ENCODE measurements at places on chromosomes 3 and 15.

DNA sequence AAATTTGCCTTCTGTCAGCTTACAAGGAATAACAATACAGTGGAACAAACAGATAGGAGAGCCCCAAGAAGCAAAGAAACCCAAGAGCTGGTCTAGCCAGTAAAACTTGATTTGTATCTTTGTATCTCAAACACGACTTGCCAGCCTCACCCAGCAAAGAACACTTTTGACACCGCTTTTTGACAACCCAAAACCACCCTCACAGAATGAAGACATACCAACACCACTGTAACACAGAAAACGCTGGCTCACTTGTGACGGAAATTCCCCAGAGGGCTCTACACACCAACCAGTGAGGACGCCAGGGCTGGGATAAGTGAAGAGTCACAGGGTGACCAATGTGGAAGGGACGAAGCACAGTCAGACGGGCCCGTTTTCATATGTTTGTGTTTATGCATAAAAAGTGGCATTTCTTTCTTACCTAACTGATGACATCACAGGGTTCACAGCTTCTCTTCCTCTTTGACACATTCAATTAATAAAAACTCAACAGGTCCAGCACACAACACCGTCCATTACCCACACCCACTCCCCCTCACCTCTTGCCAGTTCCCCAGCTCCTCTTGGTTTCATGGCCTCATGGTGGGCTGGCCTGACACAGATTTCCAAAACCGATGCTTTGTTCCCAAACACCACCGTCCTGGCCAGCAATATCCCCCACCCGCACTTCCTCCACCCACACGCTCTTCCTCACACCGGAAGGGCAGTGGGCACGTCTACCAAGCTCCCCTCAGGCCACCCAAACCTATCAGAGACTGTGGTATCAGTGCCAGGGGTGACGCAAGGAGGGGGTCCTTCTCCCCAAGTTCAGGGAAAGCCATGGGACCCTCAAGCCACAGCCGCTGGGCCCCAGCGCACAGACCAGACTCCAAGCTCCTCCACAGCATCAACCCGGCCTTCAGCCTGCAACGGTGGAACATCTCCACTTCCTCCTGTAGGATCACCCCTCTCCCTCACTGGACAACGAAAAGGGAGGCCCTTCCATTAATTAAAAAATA is 94.2 kb downstream of the ADAMTS17 start:
- no peak for DNase-seq

GRCh38 chr3:166810741-166811445 is 569.2 kb downstream of the ZBBX start:
- no peak for DNase-seq

GRCh38 chr3:11329777-11330176 is 57.6 kb downstream of the ATG7 start:
- no peak for DNase-seq

DNA sequence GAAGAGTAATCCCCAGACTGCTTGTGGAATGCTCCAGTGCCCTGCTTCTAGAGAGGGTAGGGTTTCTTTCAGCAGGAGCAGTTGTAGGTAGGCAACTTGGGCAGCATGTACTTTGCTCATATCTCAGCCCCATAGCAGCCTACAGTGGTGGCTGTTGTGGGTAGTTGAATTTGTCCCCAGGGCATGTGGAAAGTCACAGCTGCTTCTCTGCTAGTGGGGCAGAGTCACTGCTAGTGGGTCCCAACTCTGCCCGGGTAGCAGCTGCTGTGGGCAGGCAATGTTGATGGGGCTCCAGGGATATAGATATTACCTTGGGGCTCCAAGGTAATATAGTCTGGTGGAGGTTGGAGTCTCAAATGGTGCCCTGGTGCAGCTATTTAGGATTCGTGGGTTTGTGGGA is 174.5 kb downstream of the OTOL1 start:
- DNase-seq, result no peak

- DNase-seq, result no peak
These were observed 440.0 kb upstream of the PROK2 start for GRCh38 chr3:72224804-72225509.

GRCh38 chr15:80052597-80053304 is 6.7 kb upstream of the ZFAND6 start:
- DNase-seq, result no peak

GRCh38 chr15:65816441-65816840 is 24.3 kb upstream of the DENND4A start:
- DNase-seq, result no peak

DNA sequence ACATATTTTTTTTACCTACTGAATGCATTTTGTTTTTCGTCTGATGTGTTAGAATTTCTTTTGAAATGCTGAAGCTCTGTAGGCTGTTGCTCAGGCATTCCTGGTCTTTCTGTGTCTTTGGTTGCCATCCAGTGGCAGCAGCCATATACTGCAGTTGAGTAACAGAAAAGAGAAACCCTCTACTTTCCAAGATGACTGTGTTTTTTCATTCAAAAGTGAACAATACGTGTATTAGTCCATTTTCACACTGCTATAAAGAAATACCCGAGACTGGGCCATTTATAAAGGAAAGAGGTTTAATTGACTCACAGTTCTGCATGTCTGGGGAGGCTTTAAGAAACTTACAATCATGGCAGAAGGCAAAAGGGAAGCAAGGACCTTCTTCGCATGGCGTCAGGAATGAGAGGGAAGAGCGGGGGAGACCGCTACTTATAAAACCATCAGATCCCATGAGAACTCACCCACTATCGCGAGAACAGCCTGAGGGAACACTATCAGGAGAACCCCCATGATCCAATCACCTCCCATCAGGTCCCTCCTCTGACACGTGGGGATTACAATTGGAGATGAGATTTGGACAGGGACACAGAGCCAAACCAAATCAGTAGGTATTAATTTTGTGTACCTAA is 4.7 kb upstream of the GOLGA8B start:
- peak; percentile 26 for DNase-seq

- DNase-seq, result no peak
These were observed 146.1 kb upstream of the SLC24A5 start for GRCh38 chr15:47974724-47975123.

- no peak for DNase-seq
These were observed 26.3 kb downstream of the ABCC5 start for GRCh38 chr3:183991403-183991802.

DNA sequence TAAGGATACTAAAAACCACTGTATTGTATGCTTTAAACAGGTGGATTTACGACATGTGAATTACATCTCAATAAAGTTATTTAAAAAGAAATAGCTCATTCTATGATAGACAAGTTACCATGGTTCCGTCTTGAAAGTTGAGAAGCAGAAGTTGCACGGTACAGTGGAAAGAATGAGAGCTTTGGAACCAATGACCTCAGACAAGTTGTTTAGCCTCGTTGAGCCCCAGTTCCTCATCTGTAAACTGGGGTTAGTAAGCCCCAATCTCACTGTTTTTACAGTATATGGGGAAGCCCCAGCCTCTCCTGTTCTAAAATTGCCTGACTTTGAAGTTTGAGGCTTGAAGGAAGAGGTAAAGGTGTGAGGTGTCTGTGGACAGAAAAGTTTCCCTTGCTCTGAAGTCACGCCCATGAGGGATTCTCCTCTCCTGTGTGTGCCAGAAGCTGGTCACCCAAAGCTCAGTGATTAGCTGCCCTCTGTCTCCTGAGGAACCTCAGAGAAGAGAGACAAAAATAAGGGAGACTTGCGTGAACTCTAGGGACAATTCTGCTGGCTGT is 10.0 kb downstream of the CRYGS start:
- no peak for DNase-seq

GRCh38 chr3:156483426-156483825 is 71.5 kb downstream of the SSR3 start:
- no peak for DNase-seq

DNA sequence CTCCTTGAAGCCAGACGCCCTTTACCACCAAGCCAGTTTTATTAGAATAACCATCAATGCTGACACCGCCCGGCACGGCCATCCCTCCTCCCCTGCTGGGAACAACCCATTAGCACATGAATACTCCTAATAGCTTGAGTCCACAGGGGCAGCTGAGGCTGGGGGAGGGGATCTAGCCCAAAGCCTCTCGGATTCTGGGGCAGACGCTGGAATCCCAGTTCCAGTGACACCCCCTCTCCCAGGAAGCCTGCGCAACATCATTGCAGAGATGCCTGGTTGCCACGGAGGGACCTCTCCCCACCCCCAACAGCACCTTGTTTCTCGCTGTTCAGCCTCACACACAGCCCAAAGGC is 1.2 kb upstream of the LINGO1 start:
- DNase-seq, result peak; percentile 62

- no peak for DNase-seq
These were observed 600.0 kb downstream of the ROBO1 start for GRCh38 chr3:79167651-79168416.

- DNase-seq, result no peak
These were observed 57.0 kb downstream of the BOC start for GRCh38 chr3:113268311-113268710.

DNA sequence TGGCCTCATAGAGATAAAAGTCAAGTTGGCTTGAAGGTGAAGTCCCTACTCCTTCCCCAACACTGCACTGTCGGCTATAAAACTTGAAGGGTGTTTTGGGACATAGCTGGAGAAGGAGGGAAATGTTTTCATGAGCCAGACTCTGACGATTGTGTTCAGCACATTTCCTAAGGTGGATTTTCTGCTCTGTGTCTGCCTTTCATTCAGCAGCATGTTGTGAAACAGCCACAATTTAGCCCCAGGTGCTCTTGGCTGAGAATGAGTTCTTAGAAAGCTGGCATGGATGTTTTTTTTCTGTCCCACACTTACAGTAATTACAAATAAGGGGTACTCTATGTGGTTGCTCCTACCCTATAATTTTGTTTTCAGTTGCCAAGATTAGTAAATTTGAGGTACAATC is 492.4 kb downstream of the MCTP2 start:
- DNase-seq, result no peak

DNA sequence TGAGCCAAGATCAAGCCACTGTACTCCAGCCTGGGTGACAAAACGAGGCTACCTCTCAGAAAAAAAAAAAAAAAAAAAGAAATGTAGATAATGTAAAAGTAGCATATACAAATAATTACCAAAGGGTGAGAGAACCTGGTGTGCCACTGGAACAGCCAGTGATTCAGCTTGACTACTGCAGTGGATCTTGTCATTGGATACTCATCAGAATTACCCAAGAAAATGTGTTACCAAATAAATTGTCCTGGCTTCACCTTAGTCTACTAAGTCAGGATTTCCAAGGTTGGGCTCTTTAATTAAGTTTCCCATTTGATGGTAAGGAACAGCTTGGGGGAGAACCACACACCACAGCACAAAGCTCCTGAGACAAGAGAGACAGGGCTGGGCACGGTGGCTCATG is 1.5 kb downstream of the NICN1 start:
- no peak for DNase-seq

DNA sequence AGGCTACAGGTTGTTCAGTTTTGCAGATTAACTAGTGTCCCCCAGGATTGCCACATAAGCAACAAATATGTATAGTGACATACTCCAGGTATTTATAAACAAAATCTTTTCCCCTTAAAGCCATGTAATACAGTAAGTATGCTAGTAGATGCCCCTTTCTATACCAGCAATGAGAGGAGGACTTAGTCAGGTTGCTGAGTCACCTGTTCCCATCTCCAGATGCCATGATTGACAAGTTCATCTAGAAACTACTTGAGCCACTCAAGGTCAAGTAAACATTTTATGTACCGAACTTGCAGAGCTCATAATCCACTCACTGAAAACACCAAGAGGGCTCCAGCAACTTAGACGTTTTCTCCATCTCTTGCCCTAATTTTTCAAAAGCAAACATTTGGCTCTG is 18.2 kb downstream of the SLC9A9 start:
- DNase-seq, result no peak

GRCh38 chr15:51499379-51499976 is 123.1 kb downstream of the DMXL2 start:
- no peak for DNase-seq

GRCh38 chr3:177448987-177449359 is 251.7 kb upstream of the TBL1XR1 start:
- DNase-seq, result no peak

DNA sequence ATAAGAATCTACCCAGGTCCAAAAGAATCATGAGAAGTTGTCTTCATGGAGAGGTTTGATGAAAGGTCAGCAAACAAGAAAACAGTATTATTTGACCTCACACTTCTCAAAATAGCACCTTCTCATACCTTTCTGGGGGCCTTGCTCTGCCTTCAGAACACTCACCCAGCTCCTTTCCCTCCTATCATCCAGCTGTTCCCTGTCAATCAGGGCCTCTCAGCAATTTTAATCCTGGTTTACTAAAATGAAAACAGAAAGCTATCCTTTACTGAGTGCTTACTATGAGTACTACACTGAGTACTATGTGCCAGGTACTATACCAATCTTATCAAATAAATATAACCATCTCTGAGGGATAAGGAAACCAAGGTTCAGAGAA is 138.6 kb downstream of the GAP43 start:
- no peak for DNase-seq

GRCh38 chr15:65466901-65467300 is 44.2 kb upstream of the IGDCC4 start:
- no peak for DNase-seq

DNA sequence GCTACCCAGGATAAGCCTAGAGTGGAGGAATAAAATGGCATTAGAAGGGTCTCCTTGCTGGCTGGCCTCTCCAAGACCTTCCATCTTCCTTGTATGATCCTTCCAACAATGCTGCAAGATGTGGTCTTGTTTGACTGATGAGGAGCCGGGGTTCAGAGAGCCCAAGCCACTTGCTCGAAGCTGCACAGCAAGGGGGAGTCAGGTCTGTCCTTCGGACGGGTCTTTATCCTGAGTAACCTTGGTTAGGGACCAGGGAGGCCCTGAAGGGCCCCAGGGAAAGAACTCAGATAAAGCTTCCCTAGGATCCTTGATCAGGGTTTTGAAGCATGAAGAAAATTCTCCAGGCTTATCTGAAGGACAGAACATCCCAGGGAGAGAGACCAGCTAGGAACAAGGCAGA is 7.0 kb upstream of the DNAJB8 start:
- DNase-seq, result no peak

DNA sequence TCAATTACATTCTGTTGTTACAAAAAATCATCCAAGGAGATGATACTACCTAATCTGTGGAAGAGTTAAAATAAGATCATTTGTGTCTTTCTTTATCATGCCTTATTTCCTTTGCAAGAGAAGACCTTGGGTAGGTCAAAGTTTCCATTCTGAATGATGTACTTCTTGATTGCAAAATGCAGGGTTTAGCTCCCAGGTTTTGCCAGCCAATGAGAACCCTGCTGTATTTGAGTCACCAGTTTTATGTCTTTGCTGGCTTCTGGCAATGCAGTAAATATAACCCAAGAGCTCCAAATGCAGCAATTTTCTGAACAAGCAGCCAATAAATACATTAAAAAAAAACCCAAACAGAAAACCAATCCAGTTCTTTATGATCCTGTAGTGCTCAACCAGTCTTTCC is 204.9 kb downstream of the CADPS start:
- no peak for DNase-seq

DNA sequence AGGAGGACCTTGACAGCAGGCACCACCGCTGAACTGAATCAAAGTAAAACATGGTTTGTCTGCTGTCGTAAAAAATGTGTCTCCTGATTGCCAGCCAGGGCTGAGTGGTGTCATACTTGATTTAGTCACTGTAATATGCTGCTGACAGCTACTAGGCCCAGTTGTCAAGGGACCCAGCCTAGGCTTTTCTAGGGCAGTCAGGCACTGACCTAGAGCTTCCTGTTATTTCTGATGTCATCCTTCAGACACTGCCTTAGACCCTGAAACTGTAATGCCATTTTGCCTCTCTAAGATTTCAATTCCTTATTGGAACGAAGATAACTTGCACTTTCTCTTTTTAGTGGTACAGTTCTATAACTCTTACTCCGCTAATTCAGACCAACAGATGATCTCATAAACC is 2.6 kb upstream of the MRPL3 start:
- no peak for DNase-seq

- no peak for DNase-seq
These were observed 22.6 kb downstream of the TGFBR2 start for GRCh38 chr3:30628901-30629590.

Data from hypothalamus (tissue), 51 donors.